Brain pericyte (primary cell): ENCODE measurements at places on chromosomes 3 and 15.

DNA sequence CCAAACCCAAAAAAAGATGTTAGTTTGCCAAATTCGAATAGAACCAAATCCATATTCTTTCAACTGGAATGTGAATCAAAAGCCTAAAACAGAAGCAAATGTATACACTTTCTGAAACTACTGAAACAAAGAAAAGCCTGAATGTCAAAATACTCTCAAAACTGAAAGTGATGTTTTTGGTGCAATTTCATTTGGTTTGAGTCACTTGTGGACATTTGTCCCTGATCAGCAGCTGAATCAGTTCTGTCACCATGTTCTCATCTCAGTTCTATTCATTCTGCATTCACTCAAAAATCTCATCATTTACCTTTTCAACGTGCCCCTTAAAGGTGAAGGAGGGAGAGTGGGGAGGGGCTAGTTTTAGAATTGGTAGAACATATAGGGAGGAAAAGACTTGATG, 266.8 kb downstream of the ABHD5 start:
- DNase-seq, result no peak

DNA sequence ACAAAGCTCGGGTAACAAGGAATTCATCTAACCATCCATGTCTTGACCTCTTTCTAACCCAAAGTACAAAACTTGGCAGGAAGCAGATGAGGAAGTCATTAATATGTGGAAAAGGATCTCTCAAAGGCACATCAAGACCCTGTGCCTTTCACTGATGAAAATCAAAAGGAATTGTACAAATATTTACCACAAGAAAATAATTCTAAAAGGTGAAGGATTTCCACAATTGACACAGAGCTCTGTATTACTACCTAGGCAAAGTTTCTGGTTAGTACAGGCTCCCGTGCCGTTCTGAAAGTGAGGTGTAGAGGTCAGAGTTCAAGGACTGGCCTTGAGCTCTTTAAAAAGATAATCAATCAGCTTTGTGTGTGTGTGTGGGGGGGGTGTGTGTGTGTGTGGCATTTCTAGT, 239.7 kb upstream of the ICE2 start:
- DNase-seq, result no peak

DNA sequence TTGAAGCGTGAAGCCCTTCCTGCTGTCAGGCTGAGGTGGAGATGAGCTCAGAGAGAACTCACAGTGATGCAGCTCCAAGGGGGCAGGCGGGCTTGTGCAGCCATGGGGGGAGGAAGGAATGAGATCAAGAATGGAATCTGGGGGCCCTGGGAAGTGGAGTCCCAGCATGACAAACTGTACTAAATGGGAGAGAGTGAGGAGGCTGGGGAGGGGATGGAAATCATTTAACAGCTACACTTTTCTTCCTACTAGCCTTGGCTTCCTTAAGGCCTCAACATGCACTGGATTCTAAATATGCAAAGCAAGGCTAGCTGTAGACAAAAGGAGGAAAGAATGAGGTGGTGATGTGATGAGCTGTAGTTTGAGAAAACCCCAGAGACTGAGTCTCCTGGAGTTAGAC, 133.9 kb downstream of the EEFSEC start:
- no peak for DNase-seq

DNA sequence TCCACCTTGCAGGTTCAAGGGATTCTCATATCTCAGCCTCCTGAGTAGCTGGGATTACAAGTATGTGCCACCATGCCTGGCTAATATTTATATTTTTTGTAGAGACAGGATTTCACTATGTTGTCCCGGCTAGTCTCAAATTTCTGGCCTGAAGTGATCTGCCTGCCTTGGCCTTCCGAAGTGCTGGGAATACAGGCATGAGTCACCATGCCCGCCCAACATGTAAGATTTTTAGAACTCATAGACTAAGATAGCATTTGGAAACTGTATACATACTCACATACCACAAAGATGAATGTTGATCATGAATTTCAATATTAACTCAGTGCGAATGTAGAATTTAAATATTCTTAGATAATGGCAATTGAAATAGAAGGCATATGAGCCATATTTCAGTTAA, 718.9 kb downstream of the NLGN1 start:
- DNase-seq, result no peak

DNA sequence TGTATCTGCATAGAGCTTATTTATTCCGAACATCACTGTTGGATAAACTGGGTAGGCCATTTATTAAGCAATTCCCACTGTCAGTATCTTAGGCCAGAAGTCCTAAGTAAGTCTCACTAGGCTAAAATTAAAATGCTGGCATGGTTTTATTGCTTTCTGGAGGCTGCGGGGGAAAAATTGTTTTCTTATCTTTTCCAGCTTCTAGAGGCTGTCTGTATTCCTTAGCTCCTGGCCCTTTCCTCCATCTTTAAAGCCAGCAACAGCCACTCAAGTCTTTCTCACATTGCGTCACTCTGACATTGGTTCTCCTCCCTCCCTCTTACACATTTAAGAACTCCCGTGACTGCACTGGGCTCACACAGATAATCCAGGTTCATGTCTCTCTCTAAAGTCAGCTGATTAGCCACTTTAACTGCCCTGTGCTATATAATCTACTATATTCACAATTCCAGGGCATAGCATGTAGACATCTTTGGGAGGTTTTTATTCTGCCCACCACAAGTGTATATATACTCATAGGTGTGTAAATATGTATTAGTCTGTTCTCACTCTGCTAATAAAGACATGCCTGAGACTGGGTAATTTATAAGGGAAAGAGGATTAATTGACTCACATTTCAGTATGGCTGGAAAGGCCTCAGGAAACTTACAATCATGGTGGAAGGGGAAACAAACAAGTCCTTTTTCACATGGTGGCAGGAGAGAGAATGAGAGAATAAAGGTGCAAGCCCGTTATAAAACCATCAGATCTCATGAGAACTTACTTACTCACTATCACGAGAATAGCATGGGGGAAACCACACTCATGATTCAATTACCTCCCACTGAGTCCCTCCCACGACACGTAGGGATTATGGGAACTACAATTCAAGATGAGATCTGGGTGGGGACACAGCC, 113.5 kb upstream of the SLC7A14 start:
- DNase-seq, result no peak

- no peak for DNase-seq
Observed at GRCh38 chr3:14537590-14538450, 2.3 kb downstream of the GRIP2 start.

DNA sequence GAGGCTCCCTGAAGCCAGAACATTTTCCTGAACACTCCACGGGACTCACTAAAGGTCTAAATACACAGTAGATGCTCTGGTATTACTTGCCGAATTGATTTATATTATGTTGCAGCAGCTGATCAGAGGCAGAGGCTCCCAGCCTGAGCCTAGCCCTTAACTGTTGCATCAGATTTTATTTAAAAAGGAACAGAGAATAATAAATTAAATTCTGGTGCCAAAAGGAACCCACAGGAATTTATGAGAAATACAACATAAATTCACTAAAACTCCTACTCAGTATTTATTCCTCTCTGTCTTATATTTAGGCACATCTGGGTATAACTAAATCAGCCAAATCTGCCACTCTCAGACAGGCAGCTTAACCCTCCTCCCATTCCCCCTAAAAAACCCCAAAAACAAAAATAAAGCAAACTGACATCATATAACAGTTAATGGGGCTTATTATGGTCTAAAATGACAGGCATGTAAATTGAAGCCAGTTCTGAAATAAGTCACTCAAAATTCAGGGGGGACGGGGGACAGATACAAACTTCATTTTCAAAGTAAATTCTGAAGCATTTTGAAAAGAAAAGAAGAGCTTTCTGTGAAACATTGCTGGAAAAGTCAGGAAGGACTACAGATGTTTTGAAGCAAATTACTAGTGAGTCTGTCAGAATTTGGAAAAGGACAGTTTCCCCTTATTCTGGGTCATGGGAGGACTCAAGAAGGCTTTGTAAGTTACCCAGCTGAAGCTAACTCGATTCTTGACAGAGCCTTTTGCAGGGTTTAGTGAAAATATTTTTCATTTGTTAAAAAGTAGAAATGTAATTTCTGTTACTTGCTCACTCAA, 53.8 kb upstream of the CORO2B start:
- no peak for DNase-seq

GRCh38 chr3:13210221-13210975, 137.2 kb upstream of the IQSEC1 start:
- no peak for DNase-seq

DNA sequence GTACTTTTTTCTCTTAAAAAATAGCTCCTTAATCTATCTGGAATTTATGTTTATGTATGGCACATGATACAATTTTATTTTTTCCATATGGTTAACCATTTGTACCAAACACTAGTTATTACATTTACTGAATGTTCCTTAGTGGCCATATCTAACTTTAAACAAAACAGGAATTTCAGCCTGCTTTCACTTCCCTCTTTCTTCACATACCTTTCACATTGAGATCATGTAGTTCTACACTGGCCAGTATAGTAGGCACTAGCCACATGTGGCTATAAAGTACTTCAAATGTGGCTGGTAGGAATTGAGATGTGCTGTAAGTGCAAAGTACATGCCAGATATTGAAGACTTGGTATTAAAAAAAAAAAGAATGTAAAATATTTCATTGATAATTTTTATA, 4.7 kb upstream of the RYK start:
- no peak for DNase-seq

DNA sequence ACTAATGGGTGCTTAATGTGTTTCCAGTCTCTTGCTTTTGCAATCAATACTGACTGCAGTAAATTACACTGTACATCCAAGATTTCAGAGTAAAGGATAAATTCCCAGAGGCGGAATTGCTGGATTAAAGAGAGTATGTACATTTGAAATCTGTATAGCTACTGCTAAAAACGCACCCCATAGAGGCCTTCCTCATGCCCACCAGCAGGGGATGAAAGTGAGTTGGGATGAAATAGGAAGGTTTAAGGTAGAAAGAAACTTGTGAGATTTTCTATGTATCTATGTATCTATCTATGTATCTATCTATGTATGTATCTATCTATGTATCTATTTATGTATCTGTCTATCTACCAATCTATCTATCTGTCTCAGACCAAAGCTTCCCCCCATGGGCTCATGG, 28.4 kb downstream of the TMEM44 start:
- no peak for DNase-seq

DNA sequence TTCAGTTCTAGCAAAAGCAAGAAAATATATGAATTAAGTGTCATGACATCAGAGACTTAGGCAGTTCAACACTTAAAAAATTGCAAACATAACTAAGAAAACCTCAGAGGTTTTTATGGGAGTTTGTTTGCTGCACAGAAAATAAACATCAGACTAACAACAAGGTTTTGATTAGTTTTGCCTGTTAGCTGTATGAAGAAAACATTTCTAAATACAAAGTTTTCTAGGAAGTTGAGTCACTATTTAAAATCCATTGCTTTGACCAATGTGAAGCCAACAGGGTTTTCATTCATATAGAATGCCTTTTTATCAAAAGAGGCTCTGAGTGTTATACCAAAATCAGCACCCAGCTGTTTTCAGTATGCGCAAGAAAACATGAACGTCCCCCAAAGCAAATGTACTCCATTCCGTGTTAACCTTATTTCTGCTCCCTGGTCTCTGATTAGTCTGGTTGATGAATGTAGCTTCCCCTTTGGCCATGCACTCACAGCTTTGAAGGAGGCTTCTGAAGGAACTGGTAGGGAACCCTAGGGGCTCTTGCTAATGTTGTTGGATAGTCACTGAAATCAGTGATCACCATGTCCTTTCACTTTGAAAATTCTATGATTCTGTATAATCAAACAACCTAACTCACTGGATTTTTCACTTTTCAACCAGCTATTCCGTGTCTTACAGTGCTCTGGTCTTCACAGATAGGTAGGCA, 89.6 kb upstream of the TSEN2 start:
- DNase-seq, result no peak

- DNase-seq, result no peak
Observed at GRCh38 chr3:108001457-108001856, 89.4 kb downstream of the CD47 start.

GRCh38 chr15:52349052-52349700, 53.6 kb upstream of the MYO5C start:
- DNase-seq, result no peak

DNA sequence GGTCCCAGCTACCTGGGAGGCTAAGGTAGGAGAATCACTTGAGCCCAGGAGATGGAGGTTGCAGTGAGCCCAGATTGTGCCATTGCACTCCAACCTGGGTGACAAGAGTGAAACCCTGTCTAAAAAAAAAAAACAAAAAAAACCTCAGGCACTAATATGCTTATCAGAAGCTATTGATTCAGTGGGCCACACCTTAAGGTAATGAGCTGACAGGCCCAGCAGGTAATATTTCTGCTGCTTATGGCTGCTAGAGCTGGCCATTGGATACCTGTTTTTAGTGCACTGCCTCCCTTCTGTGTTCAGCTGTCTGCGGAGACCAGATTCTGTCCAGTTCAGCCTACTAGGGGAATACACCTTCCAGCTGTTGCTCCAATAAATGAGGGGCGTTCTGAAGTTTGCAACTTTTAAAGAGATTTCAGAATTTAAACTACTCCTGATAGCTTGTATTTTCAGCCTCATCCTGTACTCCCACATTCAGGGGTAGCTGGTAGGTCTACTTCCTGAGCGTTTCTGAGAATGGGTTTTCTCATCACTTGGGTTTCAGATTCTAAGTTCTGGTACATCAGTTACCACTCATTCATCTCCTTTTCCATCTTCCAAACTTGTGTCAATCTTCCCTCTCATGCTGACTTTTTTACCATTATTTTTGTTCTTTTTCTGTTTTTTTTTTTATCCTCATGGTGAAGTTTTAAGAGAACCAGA, 69.0 kb downstream of the ATP11B start:
- DNase-seq, result no peak

- no peak for DNase-seq
Observed at GRCh38 chr15:62785881-62786828, 256.4 kb upstream of the TPM1 start.

- no peak for DNase-seq
Observed at GRCh38 chr3:71033681-71034220, 549.8 kb downstream of the FOXP1 start.

DNA sequence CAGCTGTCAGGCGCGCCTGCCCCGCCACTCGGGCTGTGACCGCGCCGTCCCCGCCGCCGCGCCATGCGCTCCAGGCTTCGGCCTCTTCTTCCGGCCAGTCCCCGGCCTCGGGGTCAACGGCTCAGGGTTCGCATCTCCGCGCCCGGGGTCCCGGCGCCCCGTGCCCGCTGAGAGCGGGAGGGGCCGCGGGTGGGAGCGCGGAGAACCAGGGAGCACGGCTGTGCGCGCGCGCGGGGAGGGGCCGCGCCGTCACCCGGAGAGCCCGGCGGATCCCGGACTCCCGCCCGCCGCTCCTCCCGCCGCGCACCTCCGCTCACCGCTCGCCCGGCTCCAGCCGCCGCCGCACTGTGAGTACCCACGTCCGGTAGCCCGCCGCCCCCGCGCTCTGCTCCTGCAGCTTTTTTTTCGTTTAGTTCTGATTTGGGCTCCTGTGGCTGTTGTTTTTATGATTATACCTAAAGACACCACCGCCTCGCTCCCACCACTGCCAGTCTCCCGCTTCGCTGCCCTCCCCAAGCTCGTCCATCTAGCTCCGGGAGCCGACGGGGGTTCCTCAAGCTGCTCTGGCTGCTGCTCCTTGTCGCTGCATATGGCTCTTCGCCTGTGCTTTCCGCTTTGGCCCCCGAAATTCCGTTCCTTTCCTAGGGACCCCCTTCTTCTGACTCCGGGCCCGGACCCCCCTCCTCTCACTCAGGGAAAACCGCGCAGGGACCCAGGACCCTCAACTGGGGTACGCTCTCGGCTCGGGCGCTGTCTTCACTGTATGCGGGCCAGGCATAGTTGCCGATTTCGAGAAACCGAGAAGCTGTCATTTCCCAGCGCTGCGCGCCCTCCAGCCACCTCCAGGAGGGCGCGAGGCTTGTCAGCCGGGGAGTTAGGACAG, 1.8 kb upstream of the SKOR1 start:
- no peak for DNase-seq

GRCh38 chr3:76873532-76874242, 166.2 kb upstream of the ROBO2 start:
- DNase-seq, result no peak
